ENCODE measurements at places on chromosomes 11 and 22. TPM values are rescaled to one million over a fixed set of nuclear protein-coding genes. Genes with fewer than 3 reads are reported as not detected.
A peak's percentile ranks its signal among the peaks of the same experiment; 100 is the strongest.

DNA sequence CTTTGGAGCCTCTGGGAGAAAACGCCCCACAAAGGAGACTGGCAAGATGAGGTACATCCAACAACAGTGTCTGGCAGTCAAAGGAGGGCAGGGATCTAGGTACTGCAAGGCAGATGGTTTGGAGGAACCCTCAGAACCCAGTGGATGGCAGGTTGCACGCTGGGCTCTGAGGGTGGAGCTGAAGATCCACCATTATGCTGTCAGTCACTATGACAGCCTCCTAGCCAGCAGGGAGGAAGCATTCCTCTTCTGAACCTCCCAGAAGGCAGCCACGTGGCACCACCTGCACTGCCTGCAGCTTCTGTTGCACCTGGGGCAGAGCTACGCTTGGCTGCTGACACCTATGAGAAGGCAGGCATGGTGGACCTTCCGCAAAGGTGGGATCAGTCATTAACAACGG, 40.2 kb downstream of the HTR3A start:
- no peak for DNase-seq

The PHOX2A gene
- polyA plus RNA-seq, result not detected

The MICAL3 gene
- 24.6 TPM for polyA plus RNA-seq

The OR6T1 gene
- polyA plus RNA-seq, result not detected

DNA sequence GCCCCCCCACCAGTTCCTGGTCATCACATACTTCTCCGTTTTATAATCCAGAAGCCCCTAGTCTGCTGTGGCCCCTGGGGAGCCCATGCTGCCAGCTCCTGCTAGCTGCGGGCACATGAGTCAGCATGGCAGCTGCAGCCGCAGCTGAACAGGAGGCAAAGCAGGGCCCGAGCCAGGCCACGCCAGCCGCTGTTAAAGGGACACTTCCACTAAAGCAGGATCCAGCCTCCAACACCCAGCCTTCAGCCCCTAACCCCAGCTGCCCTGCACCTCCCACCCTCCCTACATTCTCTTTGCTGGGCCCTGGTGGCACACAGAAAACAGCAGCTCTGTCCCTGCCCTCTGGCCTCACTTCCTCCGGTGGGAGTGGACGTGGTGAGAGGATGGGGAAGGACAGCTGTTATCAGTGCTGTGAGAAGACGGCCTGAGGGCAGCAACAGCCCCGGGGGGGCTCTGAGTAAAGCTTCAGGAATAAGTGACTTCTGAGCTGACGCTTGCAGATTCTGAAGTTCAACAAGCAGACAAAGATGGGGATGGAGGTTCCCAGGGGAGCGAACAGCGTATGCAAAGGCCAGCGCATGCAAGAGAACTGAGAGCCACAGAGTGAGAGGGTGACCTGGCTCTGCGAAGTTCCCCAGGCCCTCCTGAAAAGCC, 688 bp upstream of the LRRC74B start:
- DNase-seq, result no peak

DNA sequence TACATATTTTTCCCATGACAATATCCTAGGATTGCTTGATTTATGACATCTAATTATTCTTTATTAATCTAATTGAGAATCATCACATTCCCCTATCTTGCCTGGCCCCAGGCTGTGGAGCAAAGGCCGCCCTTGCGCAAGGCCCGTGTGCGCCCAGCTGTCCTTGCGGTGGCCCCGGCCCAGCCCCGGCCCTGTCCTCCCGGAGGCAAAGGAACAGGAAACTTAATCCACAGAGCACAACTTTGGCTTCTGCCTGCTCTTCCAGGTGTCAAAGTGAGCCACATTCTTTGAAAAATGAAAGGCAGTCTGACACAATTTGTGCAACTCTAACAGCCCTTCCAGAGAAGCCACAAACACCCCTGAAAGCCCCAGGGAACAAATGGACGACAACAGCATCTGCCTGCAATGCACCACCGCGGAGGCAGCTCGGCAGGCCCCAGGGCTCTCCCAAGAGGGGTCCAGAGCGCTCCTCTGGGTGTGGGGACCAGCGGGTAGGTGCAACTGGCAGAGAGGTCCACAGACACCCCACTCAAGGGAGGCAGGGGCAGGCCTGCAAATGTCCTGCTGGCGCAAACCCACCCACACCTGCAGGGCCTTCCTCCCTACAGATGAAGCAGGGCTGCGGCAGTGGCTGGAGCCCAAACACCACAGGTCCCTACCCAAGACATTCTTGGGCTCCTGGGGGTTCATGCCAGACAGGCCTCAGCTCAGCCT, 30.3 kb downstream of the GNB1L start:
- DNase-seq, result no peak

GRCh38 chr11:66548041-66548440, 1.3 kb downstream of the ACTN3 start:
- DNase-seq, result no peak

DNA sequence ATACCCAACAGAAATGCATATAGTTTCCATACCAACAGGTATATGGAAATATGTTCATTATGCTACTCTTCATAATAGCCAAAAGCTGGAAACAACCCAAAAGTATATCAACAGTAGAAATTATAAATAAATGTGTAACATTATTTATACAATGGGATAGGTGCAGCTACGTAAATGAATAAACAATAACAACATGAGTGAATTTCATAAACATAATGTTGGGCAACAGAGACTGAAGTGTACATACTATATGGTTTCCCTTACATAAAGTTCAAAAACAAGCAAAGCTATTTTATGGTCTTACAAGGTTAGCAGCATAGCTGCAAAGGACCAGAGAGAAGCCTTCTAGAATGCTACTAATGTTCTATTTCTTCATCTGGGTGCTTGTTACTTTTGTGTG, 305.0 kb downstream of the INSC start:
- no peak for DNase-seq

GRCh38 chr11:8685306-8685705, 2.7 kb downstream of the RPL27A start:
- DNase-seq, result no peak

The MFRP gene
- polyA plus RNA-seq, result not detected

GRCh38 chr11:116207019-116207418, 565.8 kb downstream of the BUD13 start:
- DNase-seq, result no peak

DNA sequence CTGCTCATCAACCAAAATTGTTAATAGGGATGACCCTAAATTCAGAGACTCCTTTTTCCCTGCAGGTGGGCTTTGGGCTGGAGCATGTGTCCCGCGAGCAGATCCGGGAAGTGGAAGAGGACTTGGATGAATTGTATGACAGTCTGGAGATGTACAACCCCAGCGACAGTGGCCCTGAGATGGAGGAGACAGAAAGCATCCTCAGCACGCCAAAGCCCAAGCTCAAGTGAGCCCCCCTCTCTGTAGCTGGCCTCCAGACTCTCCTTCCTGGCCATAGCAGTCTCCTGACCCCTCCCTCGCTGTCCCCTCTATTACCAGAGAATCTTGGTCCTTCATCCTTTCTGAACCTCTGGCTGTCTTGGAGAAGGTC, 47.9 kb upstream of the RAB1B start:
- no peak for DNase-seq

GRCh38 chr22:44913198-44913983, 96.4 kb downstream of the PHF21B start:
- DNase-seq, result no peak

GRCh38 chr11:68298659-68299516, 13.5 kb upstream of the LRP5 start:
- DNase-seq, result no peak

The LMO1 gene
- 0.30 TPM for polyA plus RNA-seq

- peak; percentile 59 for DNase-seq
Measured at GRCh38 chr22:25199731-25200520, at the start of gene CRYBB3. TSS of gene CRYBB3 (plus strand) at chr22:25199858. CDS start at chr22:25201397, 1,539 bp downstream.

DNA sequence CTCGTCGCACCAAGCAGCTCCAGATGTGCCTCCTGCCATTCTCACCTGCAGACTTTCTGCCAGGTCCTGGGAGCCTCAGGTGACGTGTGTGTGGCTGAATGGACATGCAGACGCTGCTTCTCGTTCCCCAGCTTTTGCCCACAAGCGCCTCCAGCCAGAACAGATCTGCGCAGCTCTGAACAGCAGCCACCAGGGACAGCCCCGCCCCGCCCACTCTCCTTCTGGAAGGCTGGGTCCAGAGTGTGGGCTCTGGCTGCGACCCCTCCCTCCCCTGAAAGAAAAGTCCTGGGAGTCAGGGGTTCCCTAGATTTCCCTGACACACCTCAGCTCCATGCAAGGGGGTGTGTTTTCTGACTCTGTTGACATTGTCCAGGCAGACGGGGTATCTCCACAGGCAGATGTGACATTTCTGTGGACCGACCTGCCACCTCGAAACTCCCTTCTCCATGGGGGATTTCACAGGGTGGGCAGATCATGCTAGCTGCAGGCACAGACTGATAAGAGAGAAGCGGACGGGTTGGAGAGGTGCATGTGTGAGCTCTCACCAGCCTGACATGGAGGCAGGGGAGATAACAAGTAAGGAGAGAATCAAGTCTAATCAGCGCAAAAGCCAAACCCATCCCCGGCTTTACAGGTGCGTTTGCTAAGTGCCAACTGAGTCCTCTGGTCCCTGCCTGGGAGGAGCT, 19.8 kb downstream of the SLCO2B1 start:
- DNase-seq, result no peak

The MS4A4E gene
- polyA plus RNA-seq, result 1.1 TPM

The FAM227A gene
- 10.7 TPM for polyA plus RNA-seq

GRCh38 chr11:60852117-60852981, 3.4 kb downstream of the PTGDR2 start:
- DNase-seq, result no peak

DNA sequence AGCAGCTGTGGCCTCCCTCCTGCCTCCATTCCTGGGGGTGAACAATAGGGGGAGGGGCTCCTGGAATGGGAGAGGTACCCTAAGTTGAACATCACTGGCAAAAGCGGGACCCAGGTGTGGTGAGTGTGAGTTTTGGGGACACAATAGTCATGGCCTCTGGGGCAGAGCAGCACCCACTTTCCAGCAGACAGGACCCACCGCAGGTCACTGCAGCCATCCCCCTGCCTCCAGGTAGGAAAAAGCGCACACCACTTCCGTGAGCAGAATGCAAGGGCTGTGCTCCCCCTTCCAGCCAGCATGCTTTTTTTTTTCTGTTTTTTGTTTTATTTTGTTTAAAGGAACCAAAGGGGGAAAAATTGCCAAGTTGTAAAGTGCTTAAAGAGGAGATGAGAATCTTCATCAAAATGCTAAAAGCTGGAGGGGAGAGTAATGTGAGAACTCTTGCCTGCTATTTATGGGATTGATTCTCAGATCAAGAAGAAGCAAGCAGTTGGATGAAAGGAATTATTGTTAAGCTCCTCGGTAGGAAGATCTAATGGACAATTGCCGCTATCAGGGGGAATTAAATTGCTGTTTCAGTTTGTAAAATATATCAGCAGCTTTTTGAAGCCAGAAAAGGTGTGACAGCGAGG, 152.9 kb downstream of the FEZ1 start:
- no peak for DNase-seq

The OR9I1 gene
- not detected for polyA plus RNA-seq

DNA sequence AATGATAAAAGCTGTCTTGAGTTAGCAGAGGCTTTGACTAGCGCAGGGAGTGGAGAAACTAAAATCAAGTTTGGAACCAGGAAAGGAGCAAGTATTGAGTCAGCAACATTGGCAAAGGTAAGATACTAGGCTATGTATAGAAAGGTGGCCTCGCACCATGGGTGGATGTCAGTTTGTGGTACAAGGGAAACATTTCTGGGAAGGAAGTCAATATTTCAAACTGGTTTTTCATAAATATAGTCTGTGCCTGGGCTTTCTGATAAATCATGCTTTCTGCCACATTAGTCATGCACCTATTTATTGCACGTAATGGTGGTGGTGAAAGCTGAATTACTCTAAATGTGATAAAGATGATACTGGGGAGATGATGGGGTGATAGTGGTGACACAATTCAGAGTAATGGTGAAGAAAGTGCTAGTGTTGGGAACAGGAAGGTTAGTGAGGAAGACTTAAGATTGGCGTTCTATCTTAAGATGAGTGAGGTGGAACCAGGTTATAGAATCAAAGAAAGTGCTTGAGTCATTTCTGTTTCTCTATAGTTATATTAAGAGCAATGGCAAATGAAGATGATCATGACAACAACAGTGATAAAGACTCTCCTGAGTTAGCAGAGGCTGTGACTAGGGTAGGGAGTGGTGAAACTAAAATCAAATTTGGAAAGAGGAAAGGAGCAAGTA, 729.0 kb downstream of the FAM181B start:
- DNase-seq, result no peak

DNA sequence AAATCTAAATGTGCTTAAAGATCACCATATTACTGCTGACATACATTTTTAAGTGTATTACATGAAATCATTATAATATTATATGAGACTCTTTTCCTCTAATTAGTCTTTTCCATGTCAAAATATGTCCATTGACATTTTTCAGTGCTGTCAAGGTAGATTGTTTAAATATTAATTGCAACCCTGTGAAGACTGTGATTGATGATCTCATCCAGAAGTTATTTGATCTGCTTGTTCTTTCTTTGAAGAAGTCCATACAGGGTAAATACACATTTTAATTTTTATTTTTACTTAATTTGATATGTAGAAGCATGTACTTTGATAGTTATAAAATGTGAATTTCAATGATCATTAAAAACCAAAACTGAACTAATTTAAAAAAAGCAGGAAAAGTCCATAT, 38.4 kb downstream of the DYNC2H1 start:
- no peak for DNase-seq

DNA sequence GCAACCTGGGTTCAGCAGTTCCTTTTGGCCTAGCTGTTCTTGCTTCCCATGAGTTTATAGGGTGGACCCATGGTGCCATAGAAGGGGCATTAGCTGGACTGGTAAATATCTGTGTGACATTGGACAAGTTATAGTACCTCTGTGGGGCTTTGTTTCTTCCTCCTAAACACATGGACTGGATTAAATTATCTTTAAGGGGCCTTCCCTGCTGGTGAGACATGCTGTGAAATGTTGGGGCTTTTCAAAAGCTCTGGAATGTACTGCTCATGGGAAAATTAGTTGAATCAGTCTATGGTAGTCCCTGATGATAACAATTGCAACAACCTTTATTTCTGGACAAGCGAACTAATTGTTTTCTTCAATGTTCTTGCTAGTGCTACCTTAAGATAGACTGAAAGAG, 276.2 kb downstream of the BLID start:
- DNase-seq, result no peak

The OR5B12 gene
- polyA plus RNA-seq, result not detected

GRCh38 chr11:110128161-110128560, 35.0 kb downstream of the ZC3H12C start:
- peak; percentile 2 for DNase-seq

The KDM2A gene
- polyA plus RNA-seq, result 76.2 TPM

DNA sequence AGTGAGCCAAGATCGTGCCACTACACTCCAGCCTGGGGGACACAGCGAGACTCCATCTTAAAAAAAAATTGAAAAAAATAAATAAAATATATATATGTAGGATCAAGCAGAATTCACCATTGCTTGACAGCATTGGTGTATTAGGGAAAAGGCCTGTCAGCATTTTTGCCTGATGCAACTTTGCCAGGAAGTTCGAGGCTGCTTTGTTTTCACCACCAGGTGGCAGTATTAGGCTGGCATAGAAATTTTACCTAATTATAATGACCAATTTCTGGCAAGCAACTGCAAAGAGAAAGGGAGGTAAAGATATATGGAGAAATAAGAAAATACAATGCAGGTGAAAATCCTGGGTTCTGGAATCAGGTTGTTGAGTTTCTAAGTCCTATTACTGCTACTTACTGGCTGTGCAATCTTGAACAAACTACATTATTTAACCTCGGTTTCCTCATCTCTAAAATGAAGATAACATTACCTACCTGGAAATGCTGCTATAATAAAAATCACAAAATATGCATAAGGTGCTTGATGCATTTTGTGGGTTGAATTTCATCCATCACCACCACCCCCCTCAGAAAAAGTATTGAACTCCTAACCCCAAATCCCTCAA, 24.7 kb downstream of the LAYN start:
- peak; percentile 64 for DNase-seq

The CCDC73 gene
- polyA plus RNA-seq, result 0.30 TPM

- no peak for DNase-seq
Measured at GRCh38 chr22:46036558-46037408, 59.8 kb upstream of the WNT7B start.

- DNase-seq, result no peak
Measured at GRCh38 chr11:66325263-66325671, 8.4 kb upstream of the CD248 start.

Data from renal pelvis (tissue), 12 donors.